ENCODE measurements at places on chromosomes 4 and X. TPM values are rescaled to one million over a fixed set of nuclear protein-coding genes. Genes with fewer than 3 reads are reported as not detected.

- DNase-seq = no peak
- H3K27ac ChIP-seq = no peak overlapping the region
These were observed 154.4 kb downstream of the AMMECR1 start for GRCh38 chrX:110163488-110163887.

DNA sequence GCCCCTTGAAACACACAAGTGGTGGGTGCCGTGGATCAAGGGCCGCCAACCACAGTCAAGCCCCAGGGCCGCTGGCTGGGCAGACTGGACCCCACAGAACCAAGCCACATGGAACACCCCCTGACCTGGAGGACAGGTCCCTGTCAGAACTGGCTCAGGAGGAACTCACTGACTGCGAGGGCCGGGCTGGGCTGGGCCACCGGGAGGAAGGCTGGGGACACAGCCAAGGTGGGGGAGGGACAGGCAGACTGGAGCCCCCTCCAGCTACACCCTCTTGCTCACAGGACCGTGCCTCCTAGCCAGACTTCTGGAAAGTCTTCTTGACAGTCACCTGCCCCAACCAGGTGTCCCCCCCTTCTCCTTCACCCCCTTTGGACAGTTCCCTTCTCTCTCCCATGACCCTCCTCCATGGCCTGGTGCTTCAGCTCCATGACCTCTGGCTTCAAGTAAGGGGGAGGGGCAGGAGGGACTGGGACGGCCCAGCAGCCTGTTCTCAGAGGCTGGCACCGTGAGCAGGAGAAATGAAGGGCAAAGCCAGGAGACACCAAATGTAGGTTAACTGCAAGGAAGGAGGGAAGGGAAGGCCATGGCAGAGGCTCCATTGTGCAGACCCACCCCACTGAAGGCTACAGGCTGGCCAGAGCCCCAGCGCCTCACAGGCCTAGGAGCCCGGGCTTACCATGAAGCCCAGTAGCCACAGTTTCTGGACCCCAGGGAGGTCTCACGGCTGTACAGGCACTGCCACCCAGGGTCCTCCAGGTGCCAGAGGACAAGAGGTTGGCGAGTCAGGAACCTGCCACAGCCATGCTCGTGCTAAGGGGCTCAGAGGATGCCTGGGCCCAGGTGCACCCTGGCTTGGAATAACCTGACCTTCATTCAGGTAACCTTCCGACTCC lies 22.6 kb upstream of the DUSP9 start:
- no peaks in the 10 kb centered on the region for H3K36me3 ChIP-seq
- peak; percentile 13 for DNase-seq
- no peaks in the 10 kb centered on the region for H3K27me3 ChIP-seq
- no peaks in the 10 kb centered on the region for H3K4me1 ChIP-seq
- no peak overlapping the region for H3K27ac ChIP-seq
- no peak overlapping the region for H3K4me3 ChIP-seq

DNA sequence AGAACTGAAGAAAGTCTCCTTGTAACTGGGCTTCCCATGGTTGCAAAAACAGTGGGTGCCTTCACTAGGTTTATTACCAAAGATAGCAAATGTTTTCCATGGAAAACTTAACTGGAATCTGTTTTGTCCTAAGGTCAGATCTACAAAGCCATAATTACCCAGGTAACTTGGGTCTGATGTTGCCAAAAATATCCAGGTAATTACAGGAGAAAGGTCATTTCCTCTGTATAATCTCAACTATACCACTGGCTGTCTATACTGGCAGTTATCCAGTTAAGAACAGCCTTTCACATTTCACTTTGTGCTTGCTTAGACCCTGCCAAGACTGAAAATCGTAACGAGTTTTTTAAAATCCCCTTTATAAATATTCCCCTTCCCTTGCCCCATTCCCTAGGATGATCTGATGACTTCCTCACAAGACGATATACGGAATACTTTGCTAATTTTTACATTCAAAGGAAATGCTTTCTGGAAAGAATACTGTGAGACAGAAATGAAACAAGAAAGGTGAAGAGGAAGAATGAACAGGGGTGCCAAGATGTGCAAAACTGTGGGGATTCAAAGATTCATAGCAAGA lies 105.5 kb downstream of the MAML3 start:
- peak overlapping the region; percentile 70 for H3K27ac ChIP-seq
- no peaks in the 10 kb centered on the region for H3K36me3 ChIP-seq
- H3K4me1 ChIP-seq = peaks cover 54% of the 10 kb centered on the region
- DNase-seq = no peak

- no peak overlapping the region for H3K4me3 ChIP-seq
- H3K36me3 ChIP-seq = peaks cover 91% of the 10 kb centered on the region
- peaks cover 34% of the 10 kb centered on the region for H3K4me1 ChIP-seq
- H3K27me3 ChIP-seq = no peaks in the 10 kb centered on the region
- no peak overlapping the region for H3K27ac ChIP-seq
- DNase-seq = no peak
These were observed 7.7 kb downstream of the LAP3 start for GRCh38 chr4:17584521-17585213.

Gene STK26
- 10.6 TPM for total RNA-seq

Gene SPATA4
- 1.2 TPM for total RNA-seq
